ENCODE measurements at places on chromosomes 5 and 9.

DNA sequence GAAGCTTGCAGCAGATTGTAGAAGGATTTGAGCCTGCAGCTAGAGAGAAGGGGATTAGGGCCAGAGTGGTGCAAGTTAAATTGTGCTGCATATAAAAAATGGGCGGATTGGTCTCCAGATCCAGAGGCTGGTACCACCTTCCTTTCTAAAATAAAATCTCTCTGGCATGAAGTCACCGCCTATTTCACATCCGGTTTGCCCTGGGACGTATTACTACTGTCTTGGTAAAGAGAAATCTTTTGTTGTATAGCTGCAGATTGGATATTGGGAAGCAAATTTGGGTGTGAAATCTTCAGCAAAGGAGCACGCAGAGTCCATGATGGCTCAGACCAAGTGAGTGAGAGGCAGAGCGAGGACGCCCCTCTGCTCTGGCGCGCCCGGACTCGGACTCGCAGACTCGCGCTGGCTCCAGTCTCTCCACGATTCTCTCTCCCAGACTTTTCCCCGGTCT lies at the start of gene GABRA1:
GABRA1 (plus strand) TSS at position 180 of the 451 bp plus-strand sequence. CDS start 2,691 bp downstream, outside the sequence.
- DNase-seq, result no peak

DNA sequence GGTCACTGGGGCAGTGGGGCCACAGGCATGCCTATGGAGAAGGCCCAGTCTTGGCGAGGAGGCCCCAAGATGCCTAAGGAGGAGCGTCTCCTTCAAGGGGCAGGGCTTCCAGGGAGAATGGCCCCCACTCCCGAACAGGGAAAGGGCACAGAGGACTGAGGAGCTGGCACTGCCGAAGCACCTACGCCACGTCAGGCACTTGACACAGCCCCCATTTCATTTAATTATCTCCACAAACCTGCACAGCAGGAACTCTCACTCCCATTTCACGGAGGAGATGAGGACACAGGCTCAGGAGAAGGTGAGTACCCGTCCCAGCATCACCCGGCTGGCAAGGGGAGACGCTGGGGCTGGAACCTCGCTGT lies 26.0 kb downstream of the EGR1 start:
- DNase-seq, result no peak

- no peak for DNase-seq
Measured at GRCh38 chr5:114390431-114390830, 28.6 kb downstream of the KCNN2 start.

GRCh38 chr5:88792144-88792840 lies 90.7 kb downstream of the MEF2C start:
- no peak for DNase-seq

DNA sequence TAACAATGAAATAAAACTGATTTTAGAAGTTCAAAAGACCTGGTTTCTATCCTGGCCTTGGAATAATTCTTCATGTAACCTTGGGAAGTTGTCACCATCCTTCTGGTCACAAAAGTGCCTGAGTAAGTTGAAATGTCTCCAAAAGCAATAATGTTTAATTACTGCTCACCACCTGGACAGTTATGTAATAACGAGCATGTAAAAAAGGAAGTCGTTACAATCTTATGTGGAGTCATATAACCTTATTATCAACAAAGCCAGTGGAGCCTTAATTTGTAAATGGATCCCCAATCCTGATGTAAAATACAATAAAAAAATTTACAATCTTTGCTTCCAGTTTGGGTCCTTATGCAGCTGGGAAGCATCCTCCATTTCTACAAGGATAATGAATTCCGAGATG lies 64.2 kb upstream of the GPR151 start:
- DNase-seq, result no peak

DNA sequence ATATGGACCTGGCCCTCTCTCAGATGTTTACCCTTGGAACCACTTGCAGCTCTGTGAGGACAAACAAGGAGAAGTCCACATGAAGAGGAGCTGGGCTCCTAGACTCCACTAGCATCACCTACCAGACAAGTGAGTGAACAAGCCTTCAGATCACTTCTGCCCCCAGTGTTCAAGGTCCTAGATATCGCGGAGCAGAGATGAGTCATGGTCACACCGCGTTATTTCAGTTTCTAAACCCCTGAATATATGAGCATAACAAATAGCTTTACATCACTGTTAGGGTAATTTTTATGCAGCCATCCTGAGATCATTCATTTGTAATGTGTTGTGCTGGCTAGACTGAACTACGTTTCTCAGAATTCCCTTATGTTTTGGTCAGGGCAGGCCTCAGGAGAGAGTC lies 77.0 kb upstream of the DAP start:
- no peak for DNase-seq

- no peak for DNase-seq
Measured at GRCh38 chr9:19431361-19432171, 22.8 kb downstream of the ACER2 start.

DNA sequence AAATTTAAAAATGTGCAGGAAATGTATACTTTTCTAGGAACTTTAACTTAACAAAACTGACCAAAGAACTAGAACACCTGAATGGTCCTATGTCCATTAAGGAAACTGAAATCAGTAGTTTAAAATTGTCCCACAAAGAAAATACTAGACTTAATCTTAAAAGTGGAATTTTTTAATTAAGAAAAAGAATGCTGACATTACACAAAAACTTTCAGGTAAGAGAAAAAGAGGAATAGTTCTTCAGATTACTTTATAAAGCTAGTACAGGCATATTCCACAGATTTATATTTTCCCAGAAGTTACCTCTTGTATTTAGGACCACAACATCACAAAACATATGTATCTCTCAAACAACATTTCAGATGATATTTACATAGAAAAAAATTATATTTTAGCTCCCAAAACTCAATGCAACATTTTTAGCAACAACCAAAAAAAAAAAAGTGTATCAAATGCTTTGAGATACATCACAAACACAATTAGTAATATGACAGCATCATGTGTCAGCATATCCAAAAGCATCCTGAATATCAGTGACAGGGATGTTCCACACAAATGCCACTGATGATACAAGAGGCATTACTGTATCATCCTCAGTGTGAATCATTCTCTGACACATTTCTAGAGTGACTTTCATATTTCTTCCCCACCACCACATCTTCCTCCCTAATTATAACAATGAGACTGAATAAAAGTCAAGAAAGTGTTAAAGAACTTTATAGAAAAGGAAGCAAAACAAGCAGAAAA lies 264.0 kb downstream of the EPB41L4A start:
- no peak for DNase-seq

GRCh38 chr5:53368516-53368915 lies 111.9 kb upstream of the FST start:
- DNase-seq, result no peak

DNA sequence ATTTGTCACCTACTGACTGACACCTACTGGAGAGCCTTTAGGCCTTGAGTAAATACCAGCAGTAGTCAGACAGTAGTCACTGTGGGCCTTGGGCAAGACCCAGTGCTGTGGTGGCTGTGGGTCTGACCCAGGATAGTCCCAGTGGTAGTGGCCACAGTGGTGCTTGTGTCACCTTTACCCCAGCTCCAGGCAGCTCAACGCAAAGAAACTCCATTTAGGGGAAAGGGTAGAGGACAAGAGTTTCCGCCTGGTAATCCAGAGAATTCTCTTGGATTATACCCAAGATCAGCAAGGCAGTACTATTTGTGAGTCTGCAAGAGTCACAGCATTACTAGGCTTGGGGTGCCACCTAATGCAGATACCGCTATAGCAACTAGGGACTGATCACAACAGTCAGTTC lies 28.9 kb downstream of the CERT1 start:
- DNase-seq, result no peak

GRCh38 chr5:138725153-138725817 lies 27.9 kb upstream of the CTNNA1 start:
- peak; percentile 35 for DNase-seq

- DNase-seq, result no peak
Measured at GRCh38 chr9:23539311-23539710, 286.7 kb downstream of the ELAVL2 start.

DNA sequence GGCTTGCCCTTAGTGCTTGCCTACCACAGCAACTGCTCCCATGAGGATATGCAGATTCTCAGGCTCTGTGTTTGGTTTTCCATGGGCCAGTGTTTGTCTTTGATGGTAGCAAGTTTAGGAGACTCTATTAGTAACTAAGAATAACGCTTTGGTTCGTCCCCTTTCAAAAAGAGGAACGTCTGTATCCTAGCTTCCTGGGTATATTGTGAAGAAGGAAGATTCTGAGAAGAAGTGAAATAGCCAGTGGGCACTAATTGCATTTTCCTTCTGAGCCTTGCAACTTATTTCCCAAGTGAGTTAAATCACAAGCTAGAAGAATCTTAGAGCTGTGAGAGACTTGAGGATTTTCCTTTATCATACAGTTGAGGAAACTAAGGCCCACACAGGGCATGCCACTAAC lies 376.8 kb downstream of the PIK3R1 start:
- no peak for DNase-seq

GRCh38 chr5:141182248-141182647 lies at the start of gene PCDHB16:
PCDHB16 (plus strand) TSS chr5:141182387; CDS start chr5:141182560, 173 bp downstream.
- DNase-seq, result no peak

DNA sequence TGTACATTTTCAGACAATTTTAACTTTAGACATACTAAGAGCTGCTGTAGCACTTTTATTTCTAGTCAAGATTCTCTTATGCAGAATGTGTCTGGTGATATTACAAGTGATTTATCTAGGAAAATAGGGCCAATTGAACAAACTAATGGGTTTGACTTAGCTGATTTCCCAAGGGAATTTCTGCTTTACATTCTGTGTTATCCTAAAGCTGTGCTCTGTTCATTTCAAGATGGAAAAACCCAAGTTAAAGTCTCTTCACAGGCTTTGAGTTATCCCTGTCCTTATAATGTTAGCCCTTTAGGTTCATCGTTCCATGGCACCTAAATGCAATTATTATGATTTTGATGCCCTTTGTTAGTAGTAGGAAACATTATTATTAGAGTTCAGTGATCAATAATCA lies 704.9 kb upstream of the CDH18 start:
- no peak for DNase-seq

DNA sequence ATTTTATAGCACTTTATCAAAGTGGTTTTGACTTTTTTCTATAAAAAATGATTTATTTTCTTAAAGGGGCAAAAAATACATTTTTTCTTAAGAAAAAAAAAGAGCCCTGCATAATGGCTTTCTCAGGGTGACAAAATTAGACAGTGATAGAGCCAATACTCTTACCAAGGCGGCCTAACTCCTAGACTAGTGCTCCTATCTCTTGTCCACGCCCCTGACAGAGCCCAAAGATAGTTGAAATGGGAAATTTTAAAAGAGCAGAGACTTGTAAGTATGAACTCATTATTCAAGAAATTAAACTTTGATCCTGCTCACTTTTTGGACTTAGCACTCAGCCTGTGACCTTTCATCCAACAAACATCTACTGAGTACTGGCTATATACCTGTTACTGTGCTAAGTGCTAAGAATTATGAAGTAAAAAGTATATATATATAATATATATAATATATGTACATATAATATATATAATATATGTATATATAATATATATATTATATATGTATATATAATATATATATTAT lies 1.2 kb downstream of the INVS start:
- DNase-seq, result no peak

GRCh38 chr5:90987726-90988125 lies 395.4 kb downstream of the ARRDC3 start:
- DNase-seq, result no peak

DNA sequence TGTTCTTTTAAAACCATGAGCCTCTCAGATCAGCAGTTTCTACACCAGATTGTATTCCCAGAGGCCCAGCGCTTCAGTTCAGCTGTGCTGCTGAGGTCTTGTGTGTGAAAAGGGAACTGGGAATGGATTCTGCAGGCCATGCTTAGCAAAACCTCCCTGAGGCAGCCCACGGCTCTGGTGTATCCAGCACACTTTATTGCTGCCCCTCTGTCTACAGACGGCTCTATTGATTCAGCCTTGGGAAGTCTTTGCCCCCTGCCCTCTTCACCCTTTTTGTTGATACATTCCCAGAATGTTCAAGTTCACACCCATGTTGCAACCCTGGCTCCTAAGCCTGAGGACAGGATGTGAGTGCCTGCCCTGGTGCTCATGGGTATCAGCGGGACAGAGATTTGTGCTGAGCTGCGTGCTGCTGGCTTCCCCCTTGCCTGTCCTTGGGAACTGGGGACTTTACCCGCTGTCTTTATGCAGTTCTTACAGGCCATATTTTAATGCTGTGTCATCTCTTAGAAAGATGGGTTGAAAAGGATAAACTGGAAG lies 37.3 kb downstream of the ARHGAP26 start:
- no peak for DNase-seq

DNA sequence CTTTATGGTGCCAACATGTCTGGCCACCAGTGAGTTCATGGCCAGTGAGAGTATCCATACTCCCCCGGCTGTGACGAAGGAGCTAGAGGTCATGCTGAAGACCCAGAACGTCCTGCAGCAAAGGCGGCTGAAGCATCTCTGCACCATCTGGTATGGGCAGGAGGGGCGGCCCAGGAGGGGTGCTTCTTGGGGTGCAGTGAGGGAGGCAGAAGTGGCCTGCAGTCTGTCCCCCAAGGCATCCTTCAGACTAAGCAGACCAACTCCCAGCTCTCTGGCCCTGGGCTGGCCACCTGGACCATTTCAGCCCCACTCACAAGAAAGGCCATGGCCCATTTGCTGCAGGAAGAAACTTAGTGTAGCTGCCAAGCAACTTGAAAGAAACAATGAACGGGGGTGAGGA lies 11.0 kb downstream of the CCDC180 start:
- no peak for DNase-seq

- DNase-seq, result no peak
Measured at GRCh38 chr9:37935096-37935495, 31.2 kb upstream of the SLC25A51 start.

DNA sequence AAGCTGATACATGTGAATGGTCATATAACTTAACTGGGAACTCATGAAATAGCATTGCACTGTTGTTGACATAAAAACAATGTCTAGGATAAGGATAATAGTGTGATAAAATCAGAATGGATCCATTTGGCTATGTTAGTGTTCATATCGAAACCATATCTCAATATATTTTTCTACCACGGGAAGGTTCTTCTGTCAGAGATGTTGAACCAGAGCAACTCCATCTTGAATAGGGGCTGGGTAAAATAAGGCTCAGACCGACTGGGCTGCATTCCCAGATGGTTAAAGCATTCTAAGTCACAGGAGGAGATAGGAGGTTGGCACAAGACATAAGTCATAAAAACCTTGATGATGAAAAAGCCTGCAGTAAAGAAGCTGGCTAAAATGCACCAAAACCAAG lies 56.3 kb downstream of the FNIP1 start:
- DNase-seq, result no peak
